Fibroblast of skin of left quadriceps (primary cell): ENCODE measurements at places on chromosomes 1 and 21.
A peak's percentile ranks its signal among the peaks of the same experiment; 100 is the strongest.

DNA sequence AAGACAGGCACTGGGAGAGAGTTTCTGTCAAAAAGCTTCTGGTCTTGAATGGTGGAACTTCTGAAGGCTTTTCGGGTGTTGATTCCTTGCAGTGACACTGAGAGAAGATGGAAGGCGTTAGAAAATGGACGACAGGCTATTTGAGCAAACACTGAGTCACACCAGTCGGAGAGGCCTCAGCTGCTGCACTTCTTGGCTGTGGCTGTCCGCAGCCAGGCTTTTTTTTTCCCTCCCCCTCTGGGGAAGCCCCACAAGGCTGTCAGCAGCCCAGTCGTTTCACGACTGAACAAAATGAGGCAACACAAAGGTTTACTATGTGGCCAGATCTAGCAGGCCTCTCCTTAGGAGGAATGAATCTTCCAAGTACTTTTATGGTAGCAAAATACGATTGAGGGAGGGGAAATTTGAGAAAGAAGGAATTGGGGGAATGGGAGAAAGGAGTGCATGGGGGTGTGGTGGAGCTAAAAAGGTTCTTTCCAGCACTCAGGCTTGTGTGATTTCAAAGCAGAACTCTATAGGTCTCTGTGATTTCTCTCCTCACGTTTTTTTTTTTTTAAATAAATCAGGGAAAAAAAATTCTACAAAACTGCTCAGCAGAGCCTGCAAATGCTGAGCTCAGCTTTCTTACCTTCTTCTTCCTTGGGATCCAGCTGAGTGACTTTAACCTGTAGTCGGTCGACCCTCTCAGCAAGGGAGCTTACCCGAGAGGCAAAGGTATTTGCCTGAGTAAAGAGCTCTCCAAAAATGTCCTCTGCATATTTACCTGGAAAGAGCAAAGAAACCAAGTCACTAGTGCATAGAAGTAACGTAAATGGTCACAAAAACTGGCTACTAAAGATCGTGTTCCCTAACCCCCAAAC is 26.1 kb downstream of the GPR3 start:
- peak; percentile 85 for DNase-seq

GRCh38 chr1:115678141-115678540 is 36.4 kb downstream of the VANGL1 start:
- no peak for DNase-seq

DNA sequence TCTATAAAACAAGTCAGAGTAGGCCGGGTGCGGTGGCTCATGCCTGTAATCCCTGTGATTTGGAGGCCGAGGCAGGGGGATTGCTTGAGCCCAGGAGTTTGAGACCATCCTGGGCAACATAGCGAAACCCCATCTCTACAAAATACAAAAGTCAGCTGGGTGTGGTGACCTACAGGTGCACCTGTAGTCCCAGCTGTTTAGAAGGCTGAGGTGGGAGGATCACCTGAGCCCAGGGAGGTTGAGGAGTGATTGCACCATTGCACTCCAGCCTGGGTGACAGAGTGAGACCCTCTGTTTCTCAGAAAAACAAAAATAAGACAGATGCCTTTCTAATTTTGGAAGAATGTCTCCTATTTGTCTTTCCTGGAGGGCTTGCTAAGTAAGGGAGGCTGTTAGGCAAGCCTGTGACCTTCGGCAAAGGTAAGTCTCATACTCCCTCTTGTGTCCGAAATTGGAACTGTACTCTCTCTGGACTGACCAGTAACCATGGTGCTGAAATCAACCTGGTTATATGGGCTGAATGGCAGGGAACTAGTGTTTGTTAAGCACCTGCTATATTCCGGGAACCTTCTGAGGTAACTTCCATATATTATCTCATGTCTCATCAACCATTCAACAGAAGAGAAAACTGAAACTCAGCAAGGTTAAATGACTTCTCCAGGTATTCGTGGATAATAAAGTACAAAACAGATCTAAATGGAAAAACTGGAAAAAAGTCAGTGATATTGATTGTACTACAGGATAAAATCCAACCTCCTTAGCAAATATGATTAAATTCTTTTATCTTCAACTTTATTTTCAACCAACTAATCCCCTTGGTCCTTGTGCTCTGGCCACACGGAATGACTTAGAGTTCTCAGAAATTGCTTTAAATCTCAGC is 11.8 kb upstream of the RAB3B start:
- DNase-seq, result peak; percentile 76

- no peak for DNase-seq
Observed at GRCh38 chr1:239835946-239836440, 255.7 kb upstream of the FMN2 start.

- DNase-seq, result no peak
Observed at GRCh38 chr21:44593598-44594405, 1.5 kb upstream of the KRTAP10-6 start.

DNA sequence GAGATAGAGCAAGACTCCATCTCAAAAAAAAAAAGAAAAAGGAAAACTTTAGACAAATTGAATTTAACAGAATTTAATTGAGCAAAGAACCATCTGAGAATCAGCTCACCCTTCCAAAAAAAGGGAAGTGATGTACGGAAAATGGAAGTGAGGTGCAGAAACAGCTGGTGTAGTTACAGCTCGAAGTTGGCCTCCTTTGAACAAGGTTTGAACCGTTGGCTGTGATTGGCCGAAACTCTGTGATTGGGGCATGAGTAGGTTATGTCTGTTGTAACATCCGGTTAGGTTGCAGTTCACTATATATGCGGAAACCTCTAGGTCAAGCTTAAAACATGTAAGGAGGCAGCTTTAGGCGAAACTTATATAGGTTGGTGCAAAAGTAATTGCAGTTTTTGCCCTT is 97.9 kb upstream of the KIF26B start:
- DNase-seq, result no peak

GRCh38 chr21:37758982-37759381 is 157.3 kb downstream of the KCNJ6 start:
- no peak for DNase-seq

DNA sequence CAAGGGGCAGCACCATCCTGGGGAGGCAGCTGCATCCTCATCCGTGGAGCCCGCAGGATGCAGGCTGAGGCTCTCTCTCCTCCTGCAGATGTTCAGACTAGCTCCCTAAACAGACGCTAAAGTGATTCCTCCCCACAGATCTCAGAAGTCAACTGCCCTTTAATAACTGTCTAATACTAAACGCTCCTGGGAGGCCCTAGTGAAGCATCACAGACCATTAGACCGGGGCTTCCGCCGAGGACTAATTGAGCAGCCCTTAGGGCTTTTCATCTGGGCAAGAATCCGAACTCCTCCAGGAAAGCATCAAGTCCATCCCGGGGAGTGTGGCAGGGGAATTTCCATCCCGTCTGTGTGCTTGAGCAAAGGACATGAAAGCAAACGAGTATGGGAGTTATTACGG is 40.4 kb downstream of the PRDM16 start:
- no peak for DNase-seq

- no peak for DNase-seq
Observed at GRCh38 chr1:7552402-7552801, 218.7 kb upstream of the VAMP3 start.

GRCh38 chr1:89633248-89633799 is 404 bp downstream of the LRRC8C start:
- DNase-seq, result no peak
